ENCODE measurements at places on chromosomes 2 and 18.

DNA sequence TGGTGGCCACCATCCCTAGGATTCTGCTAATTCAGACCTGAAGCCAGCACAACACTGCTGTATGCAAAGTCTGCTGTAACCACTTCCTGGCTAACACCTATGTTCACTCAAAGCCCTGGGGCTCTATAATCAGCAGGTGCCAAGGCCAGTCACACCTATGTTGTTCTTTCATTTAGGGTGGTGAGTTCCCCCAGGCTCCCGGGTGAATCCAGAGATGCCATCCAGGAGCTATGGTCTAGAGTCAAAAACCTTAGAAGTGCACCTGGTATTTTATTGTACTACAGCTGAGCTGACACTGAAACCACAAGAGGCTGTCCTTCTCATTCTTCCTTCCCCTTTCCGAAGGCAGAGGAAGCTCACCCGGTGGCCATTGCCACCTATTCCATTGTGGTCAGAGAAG lies 46.2 kb upstream of the CCDC141 start:
- peak; percentile 31 for DNase-seq

GRCh38 chr2:142140434-142140845 lies 9.6 kb upstream of the LRP1B start:
- no peak for DNase-seq

DNA sequence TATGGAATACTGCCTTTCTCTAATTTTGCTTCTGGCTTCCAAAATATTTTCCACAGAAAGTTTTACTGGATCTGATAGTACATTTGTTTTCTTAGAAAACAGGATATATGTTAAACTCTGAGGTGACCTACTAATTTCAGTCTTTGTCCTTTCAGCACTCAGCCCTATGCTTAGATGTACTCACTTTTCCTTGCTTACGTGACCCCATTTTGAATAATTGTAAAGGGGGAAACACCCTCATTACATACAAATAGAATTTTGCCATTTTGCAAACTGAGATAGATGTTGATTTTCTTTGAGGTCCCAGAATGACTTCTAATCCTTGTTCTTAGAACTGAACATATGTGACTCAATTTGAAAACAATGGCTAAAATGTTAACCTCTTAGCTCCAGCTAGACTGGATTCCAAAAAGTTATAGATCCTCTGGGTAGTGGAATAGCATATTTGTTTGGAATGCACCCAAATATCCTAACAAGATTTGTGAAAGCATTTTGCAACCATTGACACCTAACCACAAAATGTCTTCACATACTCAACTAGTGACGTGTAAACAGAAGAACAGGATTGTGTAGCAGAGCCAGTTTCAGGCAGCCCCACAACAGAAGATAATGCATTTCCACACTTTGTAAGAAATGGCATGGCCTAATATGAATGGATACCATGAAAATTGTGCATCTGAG lies 44.8 kb upstream of the EHBP1 start:
- DNase-seq, result no peak

DNA sequence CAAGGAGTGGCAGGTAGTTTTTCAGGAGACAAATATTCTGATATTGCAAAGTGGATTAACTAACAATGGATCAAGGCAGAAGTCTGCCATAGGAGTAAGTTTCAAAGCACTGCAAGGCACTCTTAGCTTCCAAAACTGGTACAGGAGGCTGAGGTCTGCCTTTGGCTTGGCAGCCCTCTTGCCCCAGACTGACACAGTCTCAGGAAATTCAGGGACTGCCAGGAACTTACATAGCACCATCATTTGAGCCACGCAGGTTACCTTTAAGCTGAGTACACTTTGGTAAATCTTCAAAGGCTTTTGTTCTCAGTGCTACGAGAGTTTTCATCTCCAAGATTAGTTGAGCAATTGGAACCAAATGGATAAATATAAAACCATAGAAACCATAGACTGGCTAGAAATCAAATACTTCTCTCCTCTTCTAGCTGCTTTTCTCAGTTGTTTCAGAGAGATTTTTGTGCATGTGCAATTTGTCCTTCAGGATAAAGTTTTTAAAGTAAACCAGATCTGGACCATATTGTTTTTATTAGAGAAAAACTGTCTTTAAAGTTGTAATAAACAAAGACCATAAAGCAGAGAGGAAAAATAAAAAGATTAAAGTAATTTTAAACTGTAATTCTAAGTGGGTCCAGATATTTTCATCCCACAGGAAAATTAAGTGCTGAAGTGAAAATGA lies 18.8 kb downstream of the ANKRD29 start:
- DNase-seq, result no peak

DNA sequence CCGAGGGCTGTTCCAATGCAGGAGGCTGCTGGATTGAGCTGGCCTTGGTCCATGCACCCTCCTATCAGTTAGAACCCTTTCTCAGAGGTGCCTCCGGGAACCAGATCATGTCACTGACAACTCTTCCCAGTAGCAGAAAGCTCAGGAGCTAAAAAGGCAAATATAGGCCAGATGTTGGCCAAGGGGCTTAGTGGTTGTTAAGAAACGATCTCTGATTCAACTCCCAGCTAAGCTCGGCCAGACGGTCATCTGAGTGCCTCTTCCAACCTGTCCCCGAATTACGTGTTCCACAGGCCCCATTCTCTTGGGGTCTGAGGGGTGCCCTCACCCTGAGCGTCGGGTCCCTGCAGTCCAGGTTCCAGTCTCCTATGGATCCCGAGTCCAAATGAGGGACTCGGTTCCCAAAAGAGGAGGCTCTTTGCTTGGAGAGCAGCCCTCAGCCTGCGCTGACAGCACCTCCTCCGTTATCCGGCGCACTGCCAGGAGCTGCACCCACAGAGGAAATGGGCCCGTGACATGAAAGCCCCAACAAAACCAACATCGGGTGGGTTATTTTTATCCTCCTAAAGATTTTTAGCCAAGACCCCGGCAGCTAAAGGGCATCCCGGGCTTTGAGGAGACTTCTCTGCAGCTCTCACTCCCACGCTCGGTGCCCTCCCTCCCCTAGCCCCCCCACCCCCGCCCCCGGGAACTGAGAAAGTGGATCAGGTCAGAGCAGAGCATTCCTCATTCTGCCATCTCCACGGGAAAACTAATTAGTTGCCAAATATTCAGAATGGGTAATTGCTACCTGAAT lies 106.6 kb upstream of the ID2 start:
- peak; percentile 56 for DNase-seq

GRCh38 chr2:20424300-20425290 lies 22.3 kb upstream of the RHOB start:
- peak; percentile 37 for DNase-seq

- DNase-seq, result no peak
Observed at GRCh38 chr2:209121691-209122090, 302.2 kb upstream of the MAP2 start.

- DNase-seq, result no peak
Observed at GRCh38 chr2:231955758-231956472, 5.6 kb upstream of the DIS3L2 start.

- DNase-seq, result peak; percentile 5
Observed at GRCh38 chr2:20595439-20596192, 55.3 kb downstream of the HS1BP3 start.

GRCh38 chr18:48886520-48887293 lies 64.1 kb downstream of the SMAD7 start:
- DNase-seq, result no peak

DNA sequence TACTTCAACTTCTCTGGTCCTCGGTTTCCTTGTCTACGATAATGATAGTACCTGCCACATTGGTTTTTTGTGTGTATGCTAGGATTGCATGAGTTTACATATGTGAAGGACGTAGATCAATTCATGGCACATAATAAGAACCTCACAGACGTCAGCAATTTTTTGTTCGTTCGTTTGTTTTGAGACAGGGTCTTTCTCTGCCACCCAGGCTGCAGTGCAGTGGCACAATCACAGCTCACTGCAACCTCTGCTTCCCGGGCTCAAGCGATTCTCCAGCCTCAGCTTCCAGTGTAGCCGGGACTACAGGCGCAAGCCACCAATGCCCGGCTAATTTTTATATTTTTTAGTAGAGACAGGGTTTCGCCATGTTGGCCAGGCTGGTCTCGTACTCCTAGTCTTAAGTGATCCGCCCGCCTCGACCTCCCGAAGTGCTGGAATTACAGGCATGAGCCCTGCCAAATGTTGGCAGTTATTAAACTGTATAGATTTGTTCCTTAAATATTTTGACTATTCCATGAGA lies 756 bp upstream of the SLC35F5 start:
- no peak for DNase-seq

DNA sequence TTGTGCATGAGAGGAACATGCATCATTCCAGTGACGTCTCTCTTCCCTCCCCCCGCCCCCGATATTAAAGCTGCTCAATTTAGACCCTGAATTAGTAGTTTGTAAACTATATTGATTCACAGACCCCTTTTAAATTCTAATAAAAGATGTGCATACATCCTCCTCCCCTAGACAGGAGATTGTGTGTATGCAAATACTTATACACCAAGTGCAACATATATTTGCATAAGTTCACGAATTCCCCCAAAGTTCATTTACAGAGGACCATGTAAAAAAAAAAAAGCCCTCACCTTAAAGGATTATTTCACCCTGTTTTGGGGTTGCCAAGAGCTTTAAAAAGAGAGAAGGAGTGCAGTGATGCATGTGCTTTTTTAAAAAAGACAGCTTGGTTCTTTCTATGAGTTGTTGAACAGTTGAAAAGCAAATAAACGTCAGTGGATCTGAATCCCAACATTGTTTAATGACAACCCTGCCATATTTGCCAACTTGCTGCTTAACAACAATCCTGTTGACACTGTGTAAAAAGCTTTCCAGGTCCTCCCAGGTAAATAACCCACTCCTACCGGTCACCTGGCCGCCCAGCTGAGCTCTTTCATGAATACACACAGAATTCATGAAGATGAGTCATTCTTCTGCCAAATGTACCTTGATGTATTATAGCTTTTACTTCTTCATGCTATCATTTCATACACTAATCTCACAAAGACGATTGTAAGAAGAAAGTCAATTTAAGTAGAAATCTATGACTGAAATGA lies 211.5 kb downstream of the IKZF2 start:
- no peak for DNase-seq
